ENCODE measurements at places on chromosomes 12 and 14.

- DNase-seq = no peak
Observed at GRCh38 chr12:104680070-104680469, 223.3 kb downstream of the CHST11 start.

DNA sequence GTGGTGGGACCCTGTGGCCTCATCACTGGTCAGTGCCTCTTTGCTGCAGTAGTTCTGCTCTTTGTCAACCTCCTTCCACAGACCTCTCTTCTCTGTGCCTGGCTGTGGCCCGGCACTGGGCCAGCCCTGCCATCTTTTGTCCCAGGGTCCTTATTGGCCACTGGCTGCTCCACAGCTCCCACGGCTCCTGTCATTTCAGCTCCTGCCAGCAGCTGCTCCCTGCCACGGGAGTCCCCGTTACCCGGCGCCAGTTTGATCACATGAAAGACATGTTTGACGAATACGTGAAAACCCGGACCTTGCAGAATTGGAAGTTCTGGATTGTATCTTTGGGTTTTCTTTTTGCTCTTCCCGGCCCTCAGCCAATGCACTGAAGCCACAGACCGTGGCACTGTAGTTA, 35.4 kb downstream of the IL31 start:
- DNase-seq = no peak

GRCh38 chr12:120089796-120090195, 26.8 kb downstream of the RAB35 start:
- DNase-seq = no peak

GRCh38 chr12:57250541-57250940, 446 bp downstream of the STAC3 start:
- no peak for DNase-seq

DNA sequence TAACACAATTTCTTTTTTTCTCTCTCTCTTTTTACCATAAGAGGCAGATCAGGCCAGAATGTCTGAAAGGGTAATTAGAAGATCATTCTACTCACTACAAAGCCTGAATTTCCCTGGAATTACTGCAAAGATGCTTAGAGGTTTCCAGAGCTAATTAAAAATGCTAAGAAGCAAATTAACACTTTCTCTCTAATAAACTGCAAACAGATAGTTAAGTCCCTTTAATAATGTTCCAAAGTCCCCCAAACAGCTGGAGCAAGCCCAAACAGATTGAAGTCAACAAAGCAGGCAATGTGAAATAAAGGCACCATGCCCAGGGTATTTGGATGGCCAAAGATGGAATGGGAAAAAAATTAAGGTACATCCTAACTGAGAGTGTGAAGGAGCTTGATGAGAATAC, 208.8 kb upstream of the LRFN5 start:
- no peak for DNase-seq

GRCh38 chr14:90488256-90488655, 91.4 kb downstream of the CALM1 start:
- no peak for DNase-seq

GRCh38 chr12:131980263-131980662, 30.5 kb downstream of the EP400 start:
- no peak for DNase-seq

GRCh38 chr12:107179871-107180270, 86.5 kb upstream of the CRY1 start:
- DNase-seq = no peak

DNA sequence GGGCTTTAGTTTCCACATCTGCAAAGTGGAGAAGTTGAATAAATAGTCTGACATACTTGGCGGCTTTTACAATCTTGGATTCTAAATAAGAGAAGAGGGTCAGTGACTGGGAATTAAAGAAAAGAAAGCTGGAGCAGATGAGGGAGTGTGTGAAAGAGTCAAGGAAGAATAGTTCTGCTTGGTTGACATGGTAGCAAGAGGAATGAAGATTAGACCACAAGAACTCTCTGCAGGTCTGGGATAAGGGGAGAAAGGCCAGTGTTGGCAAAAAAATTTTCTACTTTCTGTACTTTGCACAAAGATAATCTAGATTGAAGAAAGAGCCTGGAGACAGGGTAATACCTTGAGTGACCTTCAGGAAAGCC, 5.9 kb downstream of the ITGB7 start:
- no peak for DNase-seq

GRCh38 chr12:120702637-120703036, 7.6 kb upstream of the UNC119B start:
- no peak for DNase-seq

DNA sequence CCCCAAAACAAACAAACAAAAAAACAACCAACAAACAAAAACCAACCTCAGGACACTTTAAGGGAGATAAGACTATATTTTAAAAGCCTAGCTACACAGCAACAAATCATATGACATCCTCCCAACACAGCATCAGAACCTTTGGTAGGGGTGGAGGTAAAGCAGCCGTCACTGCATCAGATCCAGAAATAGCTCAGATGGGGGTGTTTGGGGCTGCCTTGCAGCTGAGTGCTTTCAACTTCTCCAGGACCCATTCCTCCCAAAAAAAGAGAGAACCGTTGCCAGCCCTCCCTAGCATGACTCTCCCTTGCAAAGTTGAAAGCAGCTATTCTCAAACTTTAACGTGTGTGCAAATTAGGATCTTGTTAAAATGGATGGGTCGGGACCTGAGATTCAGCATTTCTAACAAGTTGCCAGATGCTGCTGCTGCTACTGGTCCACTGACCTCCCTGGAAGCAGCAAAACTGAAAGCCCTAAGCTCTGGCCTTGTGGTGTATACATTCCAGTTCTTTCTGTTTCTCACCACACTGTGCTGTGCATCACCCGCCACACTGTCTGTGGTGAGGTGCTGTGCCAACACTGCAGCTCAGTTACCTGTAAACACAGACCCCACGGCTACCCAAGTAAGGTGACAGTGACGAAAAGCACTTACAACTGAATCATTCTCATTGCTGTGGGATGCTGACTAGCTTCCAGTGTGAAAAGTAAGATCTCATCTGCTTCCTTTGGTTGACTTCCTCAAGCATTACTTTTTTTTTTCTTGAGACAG, 54.0 kb downstream of the SLC38A1 start:
- DNase-seq = peak; percentile 45

- no peak for DNase-seq
Observed at GRCh38 chr14:31391977-31392503, 28.3 kb downstream of the HEATR5A start.

GRCh38 chr14:65101631-65102440, 481 bp downstream of the MAX start:
- peak; percentile 24 for DNase-seq

GRCh38 chr14:55928276-55928675, 189.9 kb upstream of the PELI2 start:
- DNase-seq = no peak

GRCh38 chr14:67360470-67361206, 510 bp downstream of the EIF2S1 start:
- DNase-seq = no peak

- no peak for DNase-seq
Observed at GRCh38 chr14:69532561-69533340, 41.9 kb downstream of the CCDC177 start.

- no peak for DNase-seq
Observed at GRCh38 chr14:38122241-38122640, 85.5 kb upstream of the SSTR1 start.

GRCh38 chr12:22042976-22043669, 2.9 kb upstream of the CMAS start:
- no peak for DNase-seq

- DNase-seq = no peak
Observed at GRCh38 chr12:11705010-11705409, 55.5 kb downstream of the ETV6 start.

- no peak for DNase-seq
Observed at GRCh38 chr14:73754911-73755360, 40.8 kb upstream of the PNMA1 start.

DNA sequence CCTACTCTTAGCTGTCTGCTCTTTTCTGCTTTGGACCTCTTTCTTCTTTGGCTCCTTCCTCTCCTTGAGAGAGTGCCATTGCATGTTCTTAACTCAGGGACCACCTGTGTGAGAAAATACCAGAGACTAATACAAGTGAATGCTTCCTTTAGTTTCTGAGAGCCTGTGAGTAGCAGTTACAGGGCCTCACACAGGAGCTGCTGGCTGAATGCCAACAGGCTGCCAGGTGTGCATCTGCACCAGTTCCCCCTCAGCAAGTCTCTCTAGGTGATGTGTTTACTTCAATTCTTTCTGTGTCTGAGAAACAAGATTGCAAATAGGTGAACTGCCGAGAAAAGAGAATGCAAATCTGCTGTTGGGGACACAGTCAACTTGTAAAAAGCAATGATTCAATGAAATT, 108.2 kb downstream of the STXBP6 start:
- DNase-seq = no peak

- DNase-seq = no peak
Observed at GRCh38 chr12:76919383-76920171, 40.8 kb upstream of the CSRP2 start.

- DNase-seq = no peak
Observed at GRCh38 chr14:24149302-24149969, 2.1 kb downstream of the RNF31 start.

- no peak for DNase-seq
Observed at GRCh38 chr14:96585672-96586013, 83.5 kb downstream of the PAPOLA start.

DNA sequence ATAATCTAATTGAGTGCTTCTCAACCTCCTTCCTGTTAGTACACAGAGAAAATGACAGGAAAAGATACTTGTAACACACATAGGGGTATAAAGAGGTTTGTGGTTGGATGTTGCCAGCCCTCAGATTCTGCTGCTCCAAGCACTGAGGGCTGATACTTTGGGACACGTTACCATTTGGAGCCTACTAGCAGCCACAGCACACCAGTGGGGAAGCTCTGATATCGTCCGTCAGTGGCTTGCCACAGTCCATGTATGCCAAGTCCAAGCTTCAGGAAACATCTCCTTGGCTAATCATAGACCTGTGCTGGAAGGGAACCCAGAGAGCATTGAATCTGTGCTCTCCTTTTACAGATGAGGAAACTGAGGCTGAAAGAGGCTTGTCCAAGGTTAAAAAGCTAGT, 22.3 kb downstream of the B4GALNT3 start:
- no peak for DNase-seq

DNA sequence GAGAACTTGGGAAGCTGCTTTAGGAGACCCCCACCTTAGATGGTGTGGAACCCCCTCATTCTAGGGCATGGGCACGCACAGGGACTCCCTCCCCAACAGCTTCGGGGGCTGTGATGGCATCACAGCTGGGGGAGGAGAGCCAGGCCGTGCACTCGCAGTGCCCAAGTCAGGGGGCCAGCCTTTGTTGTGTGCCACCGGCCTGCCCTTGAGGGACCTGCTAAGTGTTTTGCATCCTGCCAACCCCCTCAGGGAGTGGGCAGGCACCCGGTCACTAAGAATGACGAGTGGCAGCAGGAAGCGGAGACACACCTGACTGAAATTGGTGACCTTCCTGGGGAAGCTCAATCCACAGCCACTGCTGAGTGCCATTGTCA, 334.9 kb upstream of the SFSWAP start:
- no peak for DNase-seq

- no peak for DNase-seq
Observed at GRCh38 chr12:122976648-122976975, 1.6 kb downstream of the OGFOD2 start.

DNA sequence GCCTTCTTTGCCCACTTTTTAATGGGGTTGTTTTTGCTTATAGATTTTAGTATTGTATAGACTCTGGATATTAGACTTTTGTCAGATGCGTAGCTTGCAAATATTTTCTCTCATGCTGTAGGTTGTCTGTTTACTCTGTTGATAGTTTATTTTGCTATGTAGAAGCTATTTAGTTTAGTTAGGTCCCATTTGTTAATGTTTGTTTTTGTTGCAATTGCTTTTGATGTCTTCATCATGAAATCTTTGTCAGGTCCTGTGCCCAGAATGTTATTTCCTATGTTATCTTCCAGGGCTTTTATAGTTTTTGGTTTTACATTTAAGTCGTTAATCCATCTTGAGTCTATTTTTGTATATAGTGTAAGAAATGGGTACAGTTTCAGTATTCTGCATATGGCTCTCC, 30.0 kb upstream of the LYZ start:
- no peak for DNase-seq

GRCh38 chr14:106843951-106844483, 1317.6 kb downstream of the TMEM121 start:
- DNase-seq = no peak

DNA sequence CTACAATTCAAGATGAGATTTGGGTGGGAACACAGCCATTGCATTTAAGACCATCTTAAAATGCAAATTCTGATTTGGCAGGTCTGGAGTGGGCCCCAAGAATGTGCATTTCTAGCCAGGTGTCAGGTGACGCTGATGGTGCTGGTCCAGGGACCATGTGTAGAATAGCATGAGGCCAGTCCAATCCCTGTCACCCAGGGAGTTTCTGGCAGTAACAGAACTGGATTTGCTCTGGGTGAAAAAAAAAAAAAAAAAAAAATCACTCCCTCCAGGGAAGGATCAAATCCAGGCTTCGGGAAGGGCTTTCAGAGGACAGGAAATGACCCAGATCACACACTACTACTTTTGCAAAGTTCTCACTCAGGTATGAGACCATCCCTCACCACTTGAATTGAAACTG, 213.2 kb upstream of the NOS1 start:
- DNase-seq = no peak

DNA sequence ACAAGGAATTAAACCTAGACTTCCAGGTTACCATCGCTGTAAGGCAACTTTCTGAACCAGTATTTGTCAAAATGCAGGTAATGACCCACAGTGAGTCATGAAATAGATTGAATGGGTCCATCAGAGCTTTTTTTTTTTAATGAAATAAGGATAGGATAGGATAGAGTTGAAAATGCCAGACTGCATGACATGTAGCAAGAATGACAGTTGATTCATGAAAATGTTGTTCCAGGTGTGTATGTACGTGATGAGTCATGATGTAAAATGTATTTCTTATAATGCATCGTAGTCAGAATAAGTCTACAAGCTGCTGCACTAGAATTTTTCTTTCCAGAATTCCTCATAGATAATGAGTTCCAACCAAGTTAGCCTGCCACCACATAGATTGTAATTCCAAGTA, 184.4 kb upstream of the BCL2L14 start:
- no peak for DNase-seq

DNA sequence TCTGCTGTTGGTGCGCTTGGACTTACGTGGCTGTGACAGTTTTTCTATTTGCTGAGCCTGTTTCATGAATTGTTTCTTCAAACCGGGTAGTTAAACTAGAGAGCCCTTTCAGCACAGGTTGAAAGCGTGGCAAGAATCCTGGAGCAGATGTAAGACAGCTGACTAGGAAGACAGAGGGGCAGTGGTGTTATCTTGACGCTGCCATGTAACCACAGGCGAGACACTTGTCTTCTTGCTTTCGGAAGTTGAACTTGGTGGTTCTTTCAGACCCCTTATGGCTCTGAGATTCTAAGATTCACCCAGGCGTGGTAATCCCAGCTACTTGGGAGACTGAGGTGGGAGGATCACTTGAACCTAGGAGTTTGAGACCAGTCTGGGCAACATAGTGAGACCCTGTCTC, 4.3 kb downstream of the EMP1 start:
- DNase-seq = no peak

GRCh38 chr12:120783197-120783596, 57.6 kb downstream of the ACADS start:
- DNase-seq = no peak

- no peak for DNase-seq
Observed at GRCh38 chr12:18261273-18261672, at the start of gene PIK3C2G. TSS of gene PIK3C2G (plus strand) at chr12:18261518. CDS start at chr12:18282082, 20,564 bp downstream.

- no peak for DNase-seq
Observed at GRCh38 chr12:94730847-94731246, 80.5 kb upstream of the TMCC3 start.

GRCh38 chr12:132545164-132545953, 55.4 kb downstream of the FBRSL1 start:
- DNase-seq = no peak

GRCh38 chr12:124780752-124781685, 82.6 kb downstream of the SCARB1 start:
- DNase-seq = no peak

GRCh38 chr12:66003951-66004350, 126.6 kb downstream of the LLPH start:
- no peak for DNase-seq

Measured in stimulated activated CD4-positive, alpha-beta T cell treated with anti-CD3 and anti-CD28 coated beads, Interleukin-15, amount 100 ng/mL, for 1 hour (primary cell).